ENCODE measurements at places on chromosomes 6 and 20. TPM values are rescaled to one million over a fixed set of nuclear protein-coding genes. Genes with fewer than 3 reads are reported as not detected.

LY6G6D gene
- total RNA-seq = not detected

DNA sequence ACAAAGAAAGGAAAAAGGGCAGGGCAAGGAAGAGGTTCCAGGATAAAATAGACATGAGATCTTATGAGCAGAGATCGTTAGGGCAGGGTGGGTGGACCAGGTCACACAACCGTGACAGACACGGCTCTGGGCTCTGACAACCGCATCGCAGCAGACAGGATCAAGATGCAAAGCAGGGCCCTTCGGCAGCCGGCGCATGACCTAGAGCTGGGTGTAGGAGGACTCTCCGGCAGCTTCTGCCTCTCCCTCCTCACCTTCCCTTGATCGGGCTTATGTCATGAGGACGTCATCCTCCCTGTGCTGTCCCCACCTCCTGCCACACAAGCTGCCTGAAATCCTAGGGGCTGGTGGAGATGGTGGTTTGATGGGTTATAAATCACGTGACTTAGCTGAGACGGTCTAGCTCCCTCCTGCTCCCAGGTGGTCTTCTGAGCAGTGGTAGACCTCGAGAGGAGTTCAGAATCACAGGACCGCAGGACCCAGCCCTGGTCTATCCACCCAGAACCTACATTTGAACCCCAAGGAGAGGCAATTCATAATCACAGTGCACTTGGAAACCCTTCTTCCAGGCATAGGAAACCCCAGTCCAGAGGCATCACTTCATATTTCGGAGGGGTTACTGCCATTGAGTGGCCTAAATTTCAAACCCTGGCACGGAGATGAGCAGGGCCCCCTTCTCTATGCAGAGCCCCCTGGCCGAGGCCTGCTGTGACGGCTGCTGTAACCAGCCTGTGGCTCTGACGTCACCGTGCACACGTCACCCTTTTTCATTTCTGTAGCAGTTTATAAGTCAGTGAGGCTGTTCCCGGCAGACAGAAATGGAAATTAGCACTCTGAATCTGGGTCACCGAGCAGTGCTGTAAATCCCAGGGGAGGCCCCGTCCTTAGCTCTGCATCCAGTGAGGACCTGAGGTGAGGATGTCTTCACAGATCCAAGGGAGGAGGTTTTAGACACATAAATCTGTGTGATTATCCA lies 8.7 kb upstream of the CCR6 start:
- peak overlapping the region; percentile 100 for H3K27ac ChIP-seq
- peak overlapping the region; percentile 100 for H3K4me3 ChIP-seq
- H3K4me1 ChIP-seq = peaks cover 86% of the 10 kb centered on the region
- peak; percentile 84 for DNase-seq
- H3K27me3 ChIP-seq = no peaks in the 10 kb centered on the region

GRCh38 chr6:52216932-52217575 lies 27.2 kb downstream of the IL17F start:
- H3K4me1 ChIP-seq = peaks cover 19% of the 10 kb centered on the region
- no peak overlapping the region for H3K4me3 ChIP-seq
- no peaks in the 10 kb centered on the region for H3K36me3 ChIP-seq
- no peak overlapping the region for H3K27ac ChIP-seq
- no peak for DNase-seq
- peaks cover 3% of the 10 kb centered on the region for H3K27me3 ChIP-seq

- H3K27ac ChIP-seq = no peak overlapping the region
- H3K36me3 ChIP-seq = peaks cover 5% of the 10 kb centered on the region
- H3K4me1 ChIP-seq = peaks cover 4% of the 10 kb centered on the region
Observed at GRCh38 chr20:46127396-46128010, 9.4 kb downstream of the CD40 start.

TMEM14B gene
- 50.8 TPM for total RNA-seq

DNA sequence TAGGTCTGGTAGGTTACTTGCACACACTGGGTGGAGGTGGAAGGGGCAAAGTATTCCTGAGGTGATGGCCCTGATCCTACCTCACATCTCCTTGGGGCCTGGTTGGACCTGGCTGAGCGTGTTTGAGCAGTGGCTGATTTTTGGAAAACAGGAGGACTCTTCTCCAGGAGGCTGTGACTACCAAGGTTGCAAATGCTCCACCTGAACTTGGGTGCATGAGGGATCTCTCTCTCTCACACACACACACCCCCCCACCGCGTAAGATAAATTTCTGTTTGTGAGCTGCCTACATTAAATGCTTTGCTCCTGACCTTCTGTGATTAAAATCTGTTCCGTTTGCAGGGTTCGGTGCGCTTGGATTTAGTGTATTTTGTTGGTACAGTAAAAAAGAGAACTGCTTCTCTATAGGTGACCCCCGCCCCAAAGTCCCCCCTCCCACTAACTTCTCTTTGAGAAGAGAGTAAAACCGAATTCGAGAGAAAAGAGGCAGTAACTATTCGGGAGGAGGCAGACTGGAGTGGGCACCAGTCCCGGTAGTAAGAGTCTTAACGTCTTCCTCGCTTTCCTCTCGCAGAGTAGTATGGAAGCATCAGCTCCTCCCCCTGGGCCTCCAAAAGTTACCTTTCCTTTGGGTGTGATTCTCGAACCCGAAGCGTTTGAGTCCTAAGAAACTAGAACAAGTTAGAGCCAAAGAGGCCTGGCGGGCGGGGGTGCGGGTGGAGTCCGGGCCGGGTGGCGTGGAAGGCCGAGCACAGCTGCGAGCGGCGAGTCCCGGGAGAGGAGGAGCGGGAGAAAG lies 585 bp upstream of the DSE start:
- peak overlapping the region; percentile 92 for H3K4me3 ChIP-seq
- H3K27me3 ChIP-seq = no peaks in the 10 kb centered on the region
- no peaks in the 10 kb centered on the region for H3K36me3 ChIP-seq

EEF1A2 gene
- 0.99 TPM for total RNA-seq

GRCh38 chr6:162123797-162124196 lies 603.8 kb downstream of the PRKN start:
- no peaks in the 10 kb centered on the region for H3K27me3 ChIP-seq
- H3K36me3 ChIP-seq = peaks cover 3% of the 10 kb centered on the region
- no peak overlapping the region for H3K4me3 ChIP-seq

DNA sequence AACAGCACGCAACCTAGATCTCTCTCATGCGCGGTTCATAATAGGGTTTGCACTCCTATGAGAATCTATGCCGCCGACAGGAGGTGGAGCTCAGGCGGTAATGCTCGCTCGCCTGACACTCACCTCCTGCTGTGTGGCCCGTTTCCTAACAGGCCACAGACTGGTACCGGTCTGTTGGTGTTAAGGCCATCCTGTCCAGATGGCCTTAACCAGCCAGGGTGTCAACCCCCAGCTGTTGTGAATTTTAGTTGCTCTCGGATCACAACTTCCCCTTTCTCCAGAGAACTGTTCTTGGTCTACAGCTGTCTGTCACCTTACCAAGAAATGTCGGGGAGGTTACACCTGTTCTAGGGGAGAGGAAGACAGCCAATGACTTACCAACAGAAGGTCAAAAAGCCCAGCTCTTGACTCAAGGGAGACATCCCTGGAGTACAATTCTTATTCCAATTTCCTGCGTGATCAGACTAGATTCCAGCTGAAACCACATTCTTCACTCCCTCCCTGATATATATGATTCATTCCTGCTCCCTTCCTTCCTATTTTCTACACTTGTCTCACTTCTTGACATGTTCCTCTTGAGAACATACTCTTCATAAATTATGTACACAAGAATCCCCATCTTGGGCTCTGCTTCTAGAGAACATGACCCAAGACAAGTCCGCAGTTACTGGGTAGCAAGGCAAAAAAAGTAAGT lies 23.1 kb upstream of the DNAAF9 start:
- no peak overlapping the region for H3K27ac ChIP-seq
- H3K4me1 ChIP-seq = peaks cover 2% of the 10 kb centered on the region
- peaks cover 17% of the 10 kb centered on the region for H3K27me3 ChIP-seq
- no peaks in the 10 kb centered on the region for H3K36me3 ChIP-seq

GRCh38 chr20:18144541-18145099 lies 7.0 kb downstream of the KAT14 start:
- H3K4me1 ChIP-seq = peaks cover 17% of the 10 kb centered on the region
- no peaks in the 10 kb centered on the region for H3K27me3 ChIP-seq
- H3K4me3 ChIP-seq = no peak overlapping the region
- no peak for DNase-seq

DNA sequence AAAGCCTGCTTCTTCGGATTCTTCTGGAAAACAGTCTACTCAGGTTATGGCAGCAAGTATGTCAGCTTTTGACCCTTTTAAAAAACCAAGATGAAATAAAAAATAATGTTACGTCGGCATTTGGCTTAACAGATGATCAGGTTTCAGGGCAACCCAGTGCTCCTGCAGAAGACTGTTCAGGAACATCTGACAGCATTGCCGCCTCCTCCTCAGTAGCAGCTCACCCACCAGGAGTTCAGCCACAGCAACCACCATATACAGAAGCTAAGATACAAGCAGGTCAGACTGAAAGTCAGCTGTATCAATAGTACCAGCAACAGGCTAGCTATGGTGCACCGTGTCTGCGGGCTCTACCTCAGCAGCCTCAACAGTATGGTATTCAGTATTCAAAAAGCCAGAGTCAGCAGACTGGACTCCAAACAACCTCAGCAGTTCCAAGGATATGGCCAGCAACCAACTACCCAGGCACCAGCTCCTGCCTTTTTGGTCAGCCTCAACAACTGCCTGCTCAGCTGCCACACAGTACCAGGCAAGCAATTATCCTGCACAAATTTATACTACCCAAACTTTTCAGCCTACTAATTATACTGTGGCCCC lies 51.9 kb downstream of the BTBD9 start:
- peaks cover 7% of the 10 kb centered on the region for H3K36me3 ChIP-seq
- no peaks in the 10 kb centered on the region for H3K27me3 ChIP-seq
- H3K4me3 ChIP-seq = no peak overlapping the region
- no peaks in the 10 kb centered on the region for H3K4me1 ChIP-seq
- H3K27ac ChIP-seq = no peak overlapping the region

AP5S1 gene
- 11.3 TPM for total RNA-seq

GRCh38 chr6:161308075-161308655 lies 34.3 kb upstream of the AGPAT4 start:
- H3K27ac ChIP-seq = no peak overlapping the region
- peaks cover 2% of the 10 kb centered on the region for H3K36me3 ChIP-seq
- peaks cover 4% of the 10 kb centered on the region for H3K4me1 ChIP-seq
- DNase-seq = no peak
- peaks cover 26% of the 10 kb centered on the region for H3K27me3 ChIP-seq

BCAS1 gene
- 0.27 TPM for total RNA-seq

- H3K4me1 ChIP-seq = peaks cover 5% of the 10 kb centered on the region
- no peak overlapping the region for H3K4me3 ChIP-seq
- H3K27me3 ChIP-seq = no peaks in the 10 kb centered on the region
- DNase-seq = no peak
Observed at GRCh38 chr6:70601014-70601413, 34.3 kb downstream of the SDHAF4 start.

TXLNB gene
- 0.42 TPM for total RNA-seq

DNA sequence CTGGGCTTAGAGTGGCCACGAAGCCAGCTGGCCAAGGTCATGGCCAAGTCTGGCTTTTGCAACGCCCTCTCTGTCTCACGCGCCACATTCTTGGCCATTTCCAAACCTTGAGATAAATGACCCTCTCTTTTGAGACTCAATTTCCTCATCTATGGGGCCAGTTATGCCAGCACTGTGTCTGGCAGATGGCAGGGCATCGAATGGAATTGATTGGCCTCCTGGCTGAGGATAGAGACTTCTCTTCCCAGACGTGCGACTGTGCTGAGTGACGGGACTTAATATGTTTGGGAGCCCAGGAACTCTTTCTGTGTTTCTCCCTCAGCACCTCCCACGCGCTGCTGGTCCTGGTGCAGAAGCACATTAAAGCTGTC lies 7.6 kb downstream of the BPIFB2 start:
- peaks cover 7% of the 10 kb centered on the region for H3K4me1 ChIP-seq
- H3K36me3 ChIP-seq = no peaks in the 10 kb centered on the region
- no peak overlapping the region for H3K27ac ChIP-seq
- H3K4me3 ChIP-seq = no peak overlapping the region
- DNase-seq = no peak

DNA sequence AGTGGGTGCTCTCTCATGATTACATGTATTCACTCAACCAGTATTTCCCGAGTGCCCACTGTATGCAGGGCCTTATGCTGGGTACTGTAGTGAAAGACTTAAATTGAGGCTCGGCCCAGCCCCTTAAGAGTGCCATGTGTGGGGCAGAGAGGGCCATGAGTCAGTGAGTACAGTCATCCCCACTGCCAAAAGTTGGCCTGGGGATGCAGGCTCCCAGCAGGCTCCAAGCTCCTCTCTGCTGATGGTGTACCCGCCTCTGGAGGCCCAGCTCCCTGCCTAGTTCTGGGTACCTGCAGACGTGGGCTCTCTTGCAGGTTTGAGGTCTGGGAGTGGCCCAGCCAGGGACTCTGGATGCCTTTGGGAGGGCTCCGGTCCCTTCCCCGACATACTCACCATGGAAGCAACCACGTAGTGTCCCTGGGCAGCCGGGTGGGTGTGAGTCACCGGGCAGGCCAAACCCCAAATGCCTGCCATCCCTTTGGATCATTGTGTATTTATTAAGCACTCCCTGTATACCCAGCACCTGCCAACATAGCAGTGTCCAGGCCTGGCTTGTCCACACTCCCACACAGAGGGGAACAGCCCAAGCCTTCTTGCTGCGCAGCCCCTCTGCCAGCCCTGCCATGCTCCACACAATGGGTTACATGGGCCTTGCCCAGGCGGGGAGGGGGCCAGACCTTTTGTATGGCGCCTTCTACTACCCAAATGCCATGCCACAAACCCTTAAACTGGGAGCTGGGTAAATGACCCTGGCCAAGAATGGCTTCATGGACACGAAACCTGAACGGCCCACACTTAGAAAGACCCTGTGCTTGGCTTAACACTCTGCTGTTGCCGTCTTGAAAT lies 153.6 kb downstream of the VEGFA start:
- H3K36me3 ChIP-seq = no peaks in the 10 kb centered on the region
- no peak for DNase-seq
- peaks cover 8% of the 10 kb centered on the region for H3K27me3 ChIP-seq
- H3K4me1 ChIP-seq = peaks cover 21% of the 10 kb centered on the region

MLN gene
- total RNA-seq = not detected

DNA sequence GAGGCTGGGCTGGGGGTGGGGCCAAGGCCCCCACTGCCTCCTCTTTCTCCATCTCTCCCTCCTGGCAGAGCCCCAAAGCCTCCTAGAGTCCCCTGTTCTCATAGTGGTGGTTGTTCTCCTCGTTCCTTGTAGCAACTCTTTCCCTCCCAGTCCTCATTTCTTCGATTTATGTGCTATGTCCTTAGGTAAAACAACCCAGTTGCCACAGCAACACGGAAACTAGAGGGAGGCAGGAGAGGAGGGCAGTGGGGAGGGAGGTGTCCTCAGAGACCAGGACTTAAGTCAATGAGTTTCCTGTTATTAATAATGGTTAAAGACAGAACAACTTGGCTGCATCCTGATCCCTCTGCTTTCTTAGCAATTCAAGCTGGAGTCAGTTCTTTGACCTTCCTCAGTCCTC lies 161.0 kb downstream of the INSM1 start:
- H3K4me3 ChIP-seq = no peak overlapping the region
- H3K4me1 ChIP-seq = peaks cover 2% of the 10 kb centered on the region
- DNase-seq = no peak
- no peaks in the 10 kb centered on the region for H3K27me3 ChIP-seq

DNA sequence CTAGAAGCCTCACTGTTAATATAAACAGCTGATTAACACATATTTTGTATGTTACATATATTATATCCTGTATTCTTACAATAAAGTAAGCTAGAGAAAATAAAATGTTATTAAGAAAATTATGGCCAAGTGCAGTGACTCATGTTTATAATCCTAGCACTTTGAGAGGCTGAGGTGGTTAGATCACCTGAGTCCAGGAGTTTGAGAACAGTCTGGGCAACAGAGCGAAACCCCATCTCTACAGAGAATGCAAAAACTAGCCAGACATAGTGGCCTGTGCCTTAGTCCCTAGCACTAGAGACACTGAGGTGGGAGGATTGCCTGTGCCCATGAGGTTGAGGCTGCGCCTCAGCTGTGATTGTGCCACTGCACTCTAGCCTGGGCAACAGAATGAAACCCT lies 81.9 kb downstream of the NCOA3 start:
- peaks cover 3% of the 10 kb centered on the region for H3K36me3 ChIP-seq
- no peak for DNase-seq
- no peak overlapping the region for H3K4me3 ChIP-seq
- H3K4me1 ChIP-seq = peaks cover 29% of the 10 kb centered on the region
- no peaks in the 10 kb centered on the region for H3K27me3 ChIP-seq
- peak overlapping the region; percentile 82 for H3K27ac ChIP-seq
